ENCODE measurements at places on chromosomes 7 and 10.
A peak's percentile ranks its signal among the peaks of the same experiment; 100 is the strongest.

GRCh38 chr7:105585850-105586500, 4.7 kb upstream of the EFCAB10 start:
- no peak for DNase-seq

- peak; percentile 40 for DNase-seq
These were observed 78.6 kb upstream of the C10orf90 start for GRCh38 chr10:126749015-126749655.

GRCh38 chr7:3250725-3251124, 50.3 kb upstream of the SDK1 start:
- no peak for DNase-seq

DNA sequence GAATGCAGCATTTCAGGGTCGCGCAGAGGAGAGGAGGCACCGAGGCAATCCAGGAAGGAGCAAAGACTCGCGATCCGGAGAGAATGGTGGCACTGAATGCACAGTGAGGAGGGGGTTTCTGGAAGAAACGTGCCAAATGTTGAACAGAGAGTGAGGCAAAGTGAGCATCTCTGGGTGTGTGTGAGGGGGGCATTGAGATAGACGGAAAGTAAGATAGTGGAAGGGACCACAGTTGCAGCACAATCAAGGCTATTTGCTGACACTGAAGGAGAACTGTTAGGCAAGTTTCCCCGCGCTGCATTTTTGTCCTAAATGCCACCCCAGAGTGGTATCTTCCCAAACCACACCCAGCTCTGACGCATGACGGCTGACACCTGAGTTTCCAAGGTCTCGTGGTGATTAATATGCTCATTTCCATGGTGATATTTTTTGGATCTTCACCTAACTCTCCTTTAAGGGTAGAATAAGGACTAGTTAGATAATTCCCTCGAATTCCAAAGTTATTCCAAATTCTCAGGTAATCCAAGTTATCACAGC, 14.4 kb upstream of the ADO start:
- no peak for DNase-seq

DNA sequence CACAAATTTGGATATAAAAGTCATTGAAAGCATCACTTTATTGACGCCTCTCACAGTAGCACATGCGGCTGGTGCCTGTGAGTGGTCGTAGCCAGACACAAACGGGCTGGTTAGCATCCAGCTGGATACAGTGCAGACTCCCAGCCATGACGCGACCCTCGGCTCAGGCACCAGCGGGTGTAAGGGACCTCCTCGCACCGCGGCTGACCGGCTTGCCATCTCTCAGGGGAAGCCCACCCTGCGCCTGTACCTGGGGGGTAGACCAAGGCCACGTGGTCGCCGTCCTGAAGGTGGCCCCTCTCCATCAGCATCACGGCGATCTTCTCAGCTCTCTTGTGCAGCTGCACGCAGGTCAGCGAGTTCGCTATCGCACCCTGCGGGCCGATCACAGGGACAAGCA, 213.8 kb downstream of the ZMYND11 start:
- no peak for DNase-seq

DNA sequence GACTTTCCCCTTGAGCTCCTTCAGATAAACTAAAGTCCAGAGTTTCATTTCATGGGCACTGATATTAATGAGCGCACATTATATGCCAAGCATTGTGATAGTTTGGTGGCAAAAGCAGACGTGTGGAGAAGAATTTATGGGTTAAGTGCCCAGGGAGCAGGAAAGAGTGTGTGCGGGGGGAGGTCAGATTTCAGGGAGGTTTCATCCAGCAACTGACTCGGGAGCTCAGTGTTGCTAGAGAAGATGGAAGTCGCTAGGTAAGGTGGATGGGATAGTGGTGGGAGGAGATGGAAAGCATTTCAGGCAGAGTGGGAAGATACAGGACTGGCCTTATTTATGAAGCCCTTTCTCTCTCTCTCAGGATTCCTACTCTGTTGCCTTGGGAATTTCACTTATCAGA, 223.0 kb downstream of the SNX10 start:
- no peak for DNase-seq

DNA sequence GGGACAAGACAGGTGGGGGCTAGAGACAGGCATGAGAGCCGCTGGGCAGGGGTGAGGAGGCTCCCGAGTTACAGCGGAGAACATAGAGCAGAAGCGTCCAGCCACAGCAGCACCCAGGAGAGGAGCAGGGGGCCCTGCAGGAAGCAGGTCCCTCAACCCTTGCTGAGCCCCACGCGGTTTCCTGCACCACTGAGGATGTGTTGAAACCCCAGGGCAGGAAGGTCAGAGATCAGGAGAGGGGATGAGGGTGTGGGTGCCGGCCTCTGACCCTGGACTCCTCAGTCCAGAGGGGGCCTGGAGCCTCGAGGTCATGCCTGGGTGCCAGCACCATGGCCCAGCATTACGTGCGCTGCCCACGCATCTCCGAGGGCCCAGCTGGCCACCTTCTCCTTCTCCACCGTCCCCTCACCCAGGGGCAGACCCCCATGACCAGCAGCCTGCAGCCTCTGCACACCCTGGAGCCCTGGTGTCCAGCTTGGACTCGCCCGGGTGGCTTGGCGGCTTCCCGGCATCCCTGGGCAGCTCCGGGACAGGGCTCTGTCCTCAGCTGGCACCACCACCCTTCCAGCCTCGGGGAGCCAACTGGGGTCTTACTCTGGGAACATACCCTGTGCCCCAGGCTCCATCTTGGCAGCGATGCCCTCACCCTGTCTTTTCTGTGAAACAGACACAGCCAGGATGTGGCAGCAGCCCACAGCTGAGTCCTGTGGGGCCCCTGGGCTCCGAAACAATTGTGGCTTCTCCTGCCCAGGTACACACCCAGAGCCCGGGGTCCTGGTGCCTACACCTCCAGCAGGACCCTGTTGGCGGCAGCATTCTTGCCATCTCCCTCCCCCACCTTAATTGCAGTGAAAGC, 52.0 kb downstream of the STK32C start:
- DNase-seq, result no peak

Data from activated naive CD8-positive, alpha-beta T cell treated with anti-CD3 and anti-CD28 coated beads for 36 hours (primary cell).